Anterior cingulate cortex (tissue), 58 donors: ENCODE measurements at places on chromosomes 5 and 9.

DNA sequence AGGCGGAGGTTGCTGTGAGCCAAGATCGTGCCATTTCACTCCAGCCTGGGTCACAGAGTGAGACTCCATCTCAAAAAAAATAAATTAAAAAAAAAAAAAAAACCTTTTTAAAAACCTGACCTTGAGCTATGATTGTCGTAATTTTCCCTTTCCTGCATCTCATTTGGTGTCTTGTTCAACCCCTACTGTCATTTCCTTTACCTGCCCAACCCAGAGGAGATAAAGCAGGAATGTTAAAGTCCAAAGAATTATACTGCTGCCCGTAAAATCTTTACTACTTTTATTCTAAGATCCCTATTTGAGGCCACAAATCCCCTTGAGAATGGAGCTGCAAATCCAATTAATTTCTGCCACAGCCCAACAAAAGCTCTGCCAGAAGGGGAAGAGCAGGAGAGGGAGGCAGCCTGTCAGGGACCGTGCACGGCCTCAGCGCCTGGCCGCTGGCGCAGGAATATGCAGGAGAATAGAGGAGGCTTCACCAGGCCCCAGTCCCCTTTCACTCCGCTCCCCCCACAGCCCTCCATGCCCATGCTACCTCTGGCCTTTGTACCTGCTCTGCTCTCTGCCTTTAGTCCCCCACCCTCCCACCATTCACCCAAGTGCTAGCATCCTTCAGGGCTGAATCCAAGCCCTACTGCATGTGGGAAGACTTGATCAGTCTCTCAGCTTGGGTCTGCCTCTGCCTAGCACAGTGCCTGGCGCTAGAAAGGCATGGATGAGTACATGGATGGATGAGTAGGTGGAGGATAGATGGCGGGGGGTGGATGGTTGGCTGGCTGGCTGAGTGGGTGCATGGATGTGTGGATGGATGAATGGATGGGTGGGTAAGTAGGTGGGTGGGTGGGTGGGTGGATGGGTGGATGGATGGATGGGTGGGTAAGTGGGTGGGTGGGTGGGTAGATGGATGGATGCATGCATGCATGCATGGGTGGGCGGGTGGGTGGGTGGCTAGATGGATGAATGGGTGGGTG, 99.8 kb upstream of the SARDH start:
- DNase-seq: no peak

- no peak for DNase-seq
Observed at GRCh38 chr9:106758911-106759310, 104.1 kb upstream of the ZNF462 start.

DNA sequence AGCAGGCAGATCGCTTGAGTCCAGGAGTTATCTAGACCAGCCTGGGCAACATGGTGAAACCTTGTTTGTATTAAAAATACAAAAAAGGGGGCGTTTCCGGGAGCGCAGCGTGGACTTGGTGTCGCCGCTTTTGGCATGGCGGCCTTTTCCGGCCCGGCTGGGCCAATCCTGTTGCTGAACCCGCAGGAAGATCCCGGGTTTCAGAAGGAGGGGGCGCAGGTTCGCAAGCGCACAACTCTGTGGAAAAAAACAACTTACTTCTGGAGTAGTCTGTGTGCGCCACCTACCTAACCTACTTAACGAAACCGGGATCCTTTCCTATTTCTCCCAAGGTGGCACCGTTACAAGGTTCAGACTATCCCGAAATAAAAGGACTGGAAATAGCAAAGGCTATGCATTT, 198.6 kb downstream of the MSX2 start:
- no peak for DNase-seq

DNA sequence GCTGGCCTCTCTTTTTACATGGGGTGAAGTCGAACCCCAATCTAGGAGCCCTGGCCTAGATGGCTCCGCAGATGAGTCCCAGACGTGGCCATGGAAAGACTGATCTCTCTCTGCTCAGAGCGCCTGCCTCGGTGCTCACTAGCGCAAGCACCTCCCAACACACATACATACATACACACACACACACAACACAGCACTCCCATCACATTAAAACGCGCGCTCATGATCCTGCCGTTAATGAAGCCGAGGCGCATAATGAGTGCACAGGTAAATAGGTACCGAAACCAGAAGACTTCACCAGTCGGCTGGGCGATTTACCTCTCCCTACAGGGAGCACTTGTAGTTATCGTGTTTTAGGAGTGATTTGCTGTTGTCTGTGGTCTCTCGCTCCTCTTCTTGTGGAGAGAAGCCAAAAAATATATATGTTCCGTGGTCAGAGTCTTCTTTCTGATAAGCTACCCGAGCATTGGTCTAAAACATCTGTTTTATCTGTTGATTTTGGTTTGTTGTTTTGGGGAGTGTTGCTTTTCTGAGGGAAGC, 207.7 kb downstream of the MEF2C start:
- no peak for DNase-seq

DNA sequence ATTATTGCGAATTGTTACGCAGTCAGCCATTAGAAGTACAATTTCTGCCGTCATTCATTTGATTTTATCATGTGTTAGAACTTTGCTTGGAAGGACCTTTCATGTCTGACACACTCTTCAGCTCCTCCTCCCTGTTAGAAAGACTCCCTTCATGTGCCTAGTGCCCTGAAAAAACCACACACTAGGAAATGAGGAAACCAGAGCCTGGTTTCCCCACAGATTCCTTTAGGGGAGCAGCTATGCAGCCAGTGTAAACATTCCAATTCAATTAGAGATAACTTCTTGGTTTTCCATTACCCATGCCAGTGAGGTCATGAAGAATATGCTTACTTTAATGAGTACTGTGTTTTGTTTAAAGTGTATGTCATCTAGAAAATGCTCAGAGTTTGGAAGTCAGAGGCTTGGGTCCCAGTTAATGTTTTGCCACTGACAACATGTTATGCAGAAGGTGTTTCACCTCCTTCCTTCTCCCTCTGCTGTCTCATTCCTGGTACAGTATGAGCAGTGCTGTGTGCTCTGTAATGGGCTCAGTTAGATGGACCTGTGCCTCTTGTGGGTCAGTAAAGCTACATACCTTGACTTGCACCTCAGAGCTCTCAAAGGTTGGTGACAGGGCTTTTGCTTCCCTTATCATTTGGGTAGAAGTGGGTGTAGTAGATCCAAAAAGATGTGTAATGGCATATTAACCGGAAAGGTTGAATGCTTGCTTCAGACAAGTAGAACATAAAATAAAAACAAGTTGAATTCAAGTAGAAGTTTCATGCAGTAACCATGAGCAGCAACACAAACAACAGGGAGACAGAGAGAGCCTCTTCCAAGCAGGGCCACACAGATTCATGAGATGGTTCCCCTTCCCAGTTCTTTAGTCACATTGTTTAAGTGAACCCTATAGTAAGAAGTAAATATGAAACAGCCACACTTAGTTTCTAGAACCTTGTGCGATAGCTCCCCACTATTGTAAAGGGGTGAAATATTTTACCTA, 52.6 kb upstream of the TNFAIP8 start:
- no peak for DNase-seq

DNA sequence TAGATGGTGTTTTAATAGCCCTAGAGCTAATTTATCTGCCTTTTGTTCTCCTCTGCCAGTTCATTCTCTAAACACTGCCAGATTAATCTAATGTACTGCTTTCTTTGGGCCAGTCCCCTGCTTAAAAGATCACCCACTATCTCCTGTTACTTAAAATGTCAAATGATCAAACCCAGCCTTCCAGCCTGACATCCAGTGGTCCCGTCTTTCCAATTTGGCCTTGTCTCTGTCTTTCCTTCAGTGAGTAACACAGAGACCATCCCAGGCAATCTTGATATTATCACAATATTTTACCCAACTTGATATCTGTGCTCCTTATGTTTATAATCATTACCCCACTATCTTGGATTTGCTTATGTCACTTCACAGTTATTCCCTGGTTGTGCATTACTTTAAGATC, 12.0 kb downstream of the PRR16 start:
- DNase-seq: no peak

DNA sequence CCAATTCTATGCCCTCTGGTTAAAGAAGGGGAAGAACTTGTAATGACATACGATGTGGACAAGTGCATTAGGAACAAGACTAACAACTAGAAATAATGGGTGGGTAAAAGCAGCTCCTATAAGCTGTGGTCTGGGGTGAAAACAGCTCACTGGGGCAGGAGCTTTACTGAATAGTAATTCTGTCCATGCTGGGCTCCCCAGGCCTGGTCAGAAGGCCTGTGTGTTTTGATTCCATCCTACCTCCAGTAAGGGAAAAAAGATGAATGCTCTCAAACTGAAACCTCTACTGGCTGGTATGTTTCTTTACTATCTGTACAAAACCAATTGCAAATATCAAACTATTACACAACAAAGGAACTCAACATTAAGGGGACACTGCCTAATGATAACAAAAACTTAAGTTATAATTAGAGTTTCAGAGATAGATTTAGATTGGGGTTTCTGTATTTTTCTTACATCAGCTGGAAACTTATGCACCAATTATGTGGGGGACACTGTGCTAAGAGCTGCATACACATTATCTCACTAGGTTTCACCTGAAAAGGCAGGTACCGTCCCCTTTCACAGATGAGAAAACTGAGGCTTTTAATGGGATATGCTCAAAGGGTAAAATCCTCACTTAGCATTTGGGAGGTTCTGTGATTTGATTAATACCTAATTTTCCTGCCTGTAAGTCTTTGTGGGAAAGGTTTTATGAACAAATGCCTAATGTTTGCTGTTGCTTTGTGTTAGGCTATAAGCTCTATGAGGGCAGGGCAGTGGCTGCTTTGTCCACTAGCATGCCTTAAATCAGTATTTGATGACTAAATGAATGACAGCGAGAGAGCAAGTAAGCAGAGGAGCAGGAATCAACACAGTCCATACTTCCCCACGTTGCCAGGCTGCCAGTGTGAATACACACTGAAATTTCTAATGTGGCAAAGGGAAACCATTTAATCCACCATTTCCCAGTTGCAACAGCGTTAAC, 53.6 kb downstream of the ELL2 start:
- DNase-seq: no peak

DNA sequence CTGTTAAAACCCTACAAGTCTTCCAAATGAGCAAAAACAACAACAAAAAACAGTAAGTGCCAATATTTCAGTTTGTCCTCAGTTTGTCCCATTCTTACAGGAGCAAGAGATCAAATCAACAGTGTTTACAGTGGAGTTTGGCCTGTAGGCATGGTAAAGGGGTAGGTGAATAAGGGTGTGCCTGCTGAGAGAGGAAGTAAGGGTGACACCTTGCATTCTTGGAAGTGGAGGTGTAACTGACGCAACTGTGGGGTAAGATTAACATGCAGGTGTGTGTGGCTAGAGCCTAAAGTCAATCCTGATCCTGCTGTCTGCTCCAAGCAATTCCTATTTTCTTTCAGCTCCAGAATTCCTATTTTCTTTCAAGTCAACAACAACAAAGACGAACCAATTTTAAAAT, 43.4 kb downstream of the PFDN1 start:
- DNase-seq: no peak

- DNase-seq: no peak
Observed at GRCh38 chr5:94181895-94182294, 436.5 kb downstream of the KIAA0825 start.

- DNase-seq: no peak
Observed at GRCh38 chr5:14849516-14850294, 21.9 kb downstream of the ANKH start.

DNA sequence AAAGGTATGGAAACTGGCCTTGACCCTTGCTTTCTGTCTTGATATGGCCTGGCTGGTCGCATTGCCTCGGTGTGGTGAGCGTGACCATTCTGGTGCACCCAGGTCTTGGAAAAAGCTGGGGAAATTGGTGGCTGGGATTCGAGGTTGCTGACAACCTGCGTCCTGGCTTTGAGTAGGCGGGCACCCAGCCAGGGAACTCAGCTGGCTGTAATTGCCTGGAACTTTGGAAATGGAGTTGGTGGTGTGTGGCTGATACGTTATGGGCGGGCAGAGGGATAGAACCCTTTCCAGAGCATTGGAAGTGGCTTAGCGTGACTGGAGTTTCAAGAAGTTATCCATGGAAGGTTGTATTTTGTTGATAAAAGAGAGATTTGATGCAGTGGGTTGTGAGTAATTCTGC, 35.2 kb downstream of the KCNMB1 start:
- no peak for DNase-seq

DNA sequence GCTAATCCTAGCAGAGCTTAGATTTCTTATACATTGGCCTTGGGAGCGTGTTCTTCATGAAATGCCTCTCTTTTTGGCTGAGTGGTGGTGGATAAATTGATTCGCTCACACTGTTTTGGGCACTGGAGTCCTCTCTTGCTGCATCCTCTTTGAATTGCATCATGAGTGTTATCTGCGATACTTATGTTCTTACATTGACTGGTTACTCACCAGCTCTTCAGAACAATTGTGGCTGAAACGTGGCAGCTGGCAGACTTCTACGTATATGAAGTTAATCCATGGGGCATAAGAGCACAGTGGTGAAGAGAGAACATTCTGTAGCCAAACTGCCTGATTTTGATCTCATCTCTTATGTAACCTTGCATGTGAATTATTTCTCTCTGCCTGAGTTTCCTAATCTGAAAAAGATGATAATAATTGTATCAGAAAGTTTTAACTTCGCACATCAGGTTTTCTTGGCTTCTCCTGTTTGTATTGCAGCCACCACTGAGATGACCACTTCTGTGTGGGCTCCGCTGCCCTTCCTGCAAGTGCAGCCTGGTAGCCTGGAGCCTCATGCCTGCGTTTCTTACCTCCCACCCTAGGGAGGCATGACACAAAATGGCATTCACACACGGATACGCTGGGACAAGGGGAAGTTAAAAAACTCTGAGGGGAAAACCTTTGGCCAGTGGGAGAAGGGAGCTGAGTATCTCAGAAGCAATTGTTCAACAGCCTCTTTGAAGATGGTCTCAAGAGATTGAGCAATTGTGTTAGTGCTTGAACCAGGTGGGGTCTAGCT, 295.2 kb downstream of the ARHGAP26 start:
- no peak for DNase-seq

DNA sequence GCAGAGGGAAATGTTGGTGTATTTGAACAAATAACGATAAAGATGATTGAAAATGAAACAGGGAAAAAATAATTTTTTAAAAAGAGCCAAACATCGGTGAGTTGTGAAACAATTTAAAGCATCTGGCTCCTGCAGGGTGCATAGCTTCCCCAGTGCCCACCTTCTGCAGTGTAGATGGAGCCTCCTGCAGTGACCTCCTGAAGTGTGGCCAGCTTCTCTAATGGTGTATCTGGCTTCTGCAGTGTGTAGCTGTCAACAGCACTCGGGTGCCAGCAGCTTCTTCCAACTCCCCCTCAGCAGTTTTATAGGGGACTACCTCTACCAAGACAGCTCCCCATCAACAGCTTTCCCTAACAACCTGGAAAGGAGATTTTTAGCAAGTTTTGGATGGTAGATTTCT, 279.4 kb upstream of the SEMA6A start:
- no peak for DNase-seq

- no peak for DNase-seq
Observed at GRCh38 chr5:16931334-16932110, 4.6 kb downstream of the MYO10 start.

DNA sequence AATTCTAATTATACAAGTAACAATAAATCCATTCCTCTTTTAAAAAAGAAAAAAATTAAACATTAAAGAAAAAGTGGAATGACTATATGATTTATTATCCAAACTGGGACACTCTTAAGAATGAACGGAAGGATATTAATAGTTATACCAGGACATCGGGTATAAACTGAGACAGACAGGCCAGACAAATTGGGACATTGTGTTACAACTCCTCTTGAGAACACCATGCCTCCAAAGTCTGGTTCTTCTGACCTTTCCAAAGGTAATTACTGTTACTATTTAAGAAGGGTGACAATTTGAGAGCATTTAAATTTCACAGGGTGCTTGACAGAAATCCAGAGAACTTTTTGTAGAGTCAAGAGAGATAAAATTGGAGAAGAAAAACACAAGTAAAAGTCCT, 132.1 kb upstream of the MARCHF11 start:
- no peak for DNase-seq
